Heart left ventricle (tissue), 16 donors: ENCODE measurements at places on chromosomes 4 and X. TPM values are rescaled to one million over a fixed set of nuclear protein-coding genes. Genes with fewer than 3 reads are reported as not detected.

The PNMA3 gene
- 0.16 TPM for total RNA-seq

The CPZ gene
- total RNA-seq, result 0.36 TPM

The VGLL1 gene
- total RNA-seq, result not detected

The MAGEC2 gene
- not detected for total RNA-seq

The CD40LG gene
- not detected for total RNA-seq

The TCEANC gene
- total RNA-seq, result 5.6 TPM

The ZNF718 gene
- 4.0 TPM for total RNA-seq

The PIM2 gene
- total RNA-seq, result 2.3 TPM

The FAM241A gene
- total RNA-seq, result 7.8 TPM

The EXOSC9 gene
- 12.2 TPM for total RNA-seq

The MAGEC3 gene
- total RNA-seq, result not detected

The CDK16 gene
- total RNA-seq, result 140 TPM

DNA sequence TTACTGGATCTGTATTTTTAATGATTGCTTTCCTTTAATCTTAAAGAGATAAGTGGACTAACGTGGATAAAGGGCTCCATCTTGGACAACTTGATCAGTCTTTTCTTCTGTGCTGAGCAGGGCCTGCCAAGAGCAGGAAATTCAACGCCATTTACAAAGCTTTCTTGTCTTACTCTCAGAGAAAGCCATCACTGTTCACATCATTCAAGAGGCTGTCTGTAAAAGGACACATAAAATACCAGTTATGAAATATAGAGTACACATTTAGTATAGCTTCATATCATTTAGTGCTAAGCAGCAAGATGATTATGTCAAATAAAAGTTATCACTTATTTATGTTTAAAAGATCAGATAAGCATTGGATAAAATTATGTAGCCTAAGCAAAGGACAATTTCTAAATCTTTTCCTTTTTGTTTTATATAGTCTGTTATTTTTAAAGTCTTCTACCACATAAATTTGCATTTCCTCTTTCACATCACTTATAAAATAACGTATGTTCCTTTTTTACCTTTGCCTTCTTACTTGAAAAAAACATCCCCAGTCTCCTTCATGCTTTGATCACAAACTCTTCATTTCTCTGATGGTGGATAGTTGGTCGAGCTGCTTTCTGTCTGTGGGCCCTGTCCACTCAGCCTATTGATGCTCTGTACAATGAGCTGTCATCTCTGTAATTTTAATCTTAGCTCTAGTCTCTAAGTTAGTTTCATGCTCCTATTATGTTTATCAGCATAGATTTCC is 2.1 kb upstream of the CCNG2 start:
- peaks cover 10% of the 10 kb centered on the region for H3K36me3 ChIP-seq
- no peak overlapping the region for H3K27ac ChIP-seq
- no peaks in the 10 kb centered on the region for H3K27me3 ChIP-seq
- no peak for DNase-seq

DNA sequence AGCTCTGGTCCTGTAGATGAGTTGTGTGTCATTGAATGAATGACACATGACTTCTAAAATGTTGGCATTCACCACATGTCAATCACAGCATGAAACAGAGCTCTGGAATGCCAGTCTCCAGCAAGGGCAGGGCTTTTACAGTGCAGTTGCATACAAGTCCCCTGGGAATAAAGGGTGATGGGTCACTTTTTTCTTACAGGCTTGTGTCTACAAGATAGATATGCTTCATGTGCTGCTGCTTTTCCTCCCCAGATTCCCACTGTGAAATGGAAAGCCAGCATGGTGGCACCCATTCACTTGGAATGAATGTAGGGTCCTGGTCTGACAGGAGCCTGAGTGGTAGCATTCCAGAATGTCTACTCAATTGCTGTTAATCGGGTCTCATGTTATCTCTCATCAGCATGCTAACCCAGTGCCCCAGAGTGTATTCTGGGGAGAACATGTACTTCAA is 159.1 kb upstream of the KIT start:
- no peak for DNase-seq
- no peaks in the 10 kb centered on the region for H3K27me3 ChIP-seq
- no peaks in the 10 kb centered on the region for H3K36me3 ChIP-seq

DNA sequence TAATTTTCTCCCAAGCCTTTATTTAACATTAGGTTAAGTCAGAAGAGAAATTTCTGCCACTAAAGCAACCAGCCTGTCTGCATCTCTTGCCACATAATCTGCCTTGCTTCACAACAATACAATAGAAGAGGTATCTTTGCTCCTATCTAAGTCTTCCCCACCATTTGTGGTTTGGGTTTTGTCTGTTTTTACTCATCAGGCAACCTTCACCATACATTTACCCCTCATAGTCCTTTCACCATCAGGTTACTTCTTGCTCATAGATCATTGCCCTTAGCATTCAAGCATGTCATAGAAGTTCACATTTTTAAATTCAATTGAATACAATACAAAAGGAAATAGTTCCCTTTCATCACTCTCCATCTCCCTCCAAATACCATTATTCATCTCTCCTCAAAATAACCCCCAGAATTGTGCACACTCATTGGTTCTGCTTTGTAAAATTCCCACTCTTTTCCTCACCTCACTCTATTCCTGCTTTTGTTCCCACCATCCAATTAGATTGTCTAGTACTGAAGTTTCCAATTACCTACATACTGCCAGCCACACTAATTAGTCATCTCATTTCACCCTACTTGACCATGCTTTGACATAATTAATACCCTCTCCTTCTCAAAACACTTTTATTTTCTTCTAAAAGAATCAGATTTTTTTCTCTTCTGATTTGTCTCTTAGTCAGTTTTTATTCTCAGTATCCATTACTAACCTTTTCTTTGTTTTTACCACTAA is 1957.0 kb upstream of the AGA start:
- no peak overlapping the region for H3K4me3 ChIP-seq
- no peak overlapping the region for H3K27ac ChIP-seq
- H3K4me1 ChIP-seq, result no peaks in the 10 kb centered on the region

GRCh38 chrX:43328358-43328946 is 327.6 kb upstream of the MAOA start:
- DNase-seq, result no peak
- no peaks in the 10 kb centered on the region for H3K36me3 ChIP-seq
- H3K4me3 ChIP-seq, result no peak overlapping the region
- H3K27me3 ChIP-seq, result no peaks in the 10 kb centered on the region
- no peaks in the 10 kb centered on the region for H3K4me1 ChIP-seq

GRCh38 chr4:7593646-7594412 is 159.1 kb upstream of the PSAPL1 start:
- peaks cover 3% of the 10 kb centered on the region for H3K4me1 ChIP-seq
- H3K27ac ChIP-seq, result no peak overlapping the region
- no peaks in the 10 kb centered on the region for H3K27me3 ChIP-seq

- H3K27me3 ChIP-seq, result no peaks in the 10 kb centered on the region
- no peaks in the 10 kb centered on the region for H3K36me3 ChIP-seq
- no peak overlapping the region for H3K27ac ChIP-seq
- no peak overlapping the region for H3K4me3 ChIP-seq
- no peaks in the 10 kb centered on the region for H3K4me1 ChIP-seq
These were observed 5.7 kb downstream of the CITED1 start for GRCh38 chrX:72299891-72300630.

DNA sequence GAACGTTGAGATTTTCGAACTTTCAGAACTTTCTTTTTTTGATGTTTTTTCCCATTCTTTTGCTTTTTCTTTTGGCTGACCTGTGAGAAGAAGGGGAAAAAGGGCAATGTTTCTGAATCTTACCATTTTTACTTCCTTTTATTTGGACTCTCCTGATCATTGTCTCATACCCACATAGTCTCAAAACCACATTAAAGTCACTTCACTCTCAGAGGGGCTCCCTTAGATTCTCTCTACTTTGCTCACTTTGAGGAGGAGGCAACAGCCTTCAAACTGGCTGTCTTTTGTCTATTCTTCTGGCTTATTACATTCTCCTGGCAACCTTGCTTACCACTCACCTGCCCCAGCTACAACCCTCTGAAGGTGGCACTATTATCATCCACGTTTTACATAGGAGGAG is 3.7 kb downstream of the CXCL9 start:
- DNase-seq, result no peak
- H3K4me3 ChIP-seq, result no peak overlapping the region
- H3K27me3 ChIP-seq, result no peaks in the 10 kb centered on the region
- H3K27ac ChIP-seq, result peak overlapping the region; percentile 21

- H3K4me1 ChIP-seq, result no peaks in the 10 kb centered on the region
- no peak for DNase-seq
These were observed 259.8 kb downstream of the IQCM start for GRCh38 chr4:149555799-149556198.

DNA sequence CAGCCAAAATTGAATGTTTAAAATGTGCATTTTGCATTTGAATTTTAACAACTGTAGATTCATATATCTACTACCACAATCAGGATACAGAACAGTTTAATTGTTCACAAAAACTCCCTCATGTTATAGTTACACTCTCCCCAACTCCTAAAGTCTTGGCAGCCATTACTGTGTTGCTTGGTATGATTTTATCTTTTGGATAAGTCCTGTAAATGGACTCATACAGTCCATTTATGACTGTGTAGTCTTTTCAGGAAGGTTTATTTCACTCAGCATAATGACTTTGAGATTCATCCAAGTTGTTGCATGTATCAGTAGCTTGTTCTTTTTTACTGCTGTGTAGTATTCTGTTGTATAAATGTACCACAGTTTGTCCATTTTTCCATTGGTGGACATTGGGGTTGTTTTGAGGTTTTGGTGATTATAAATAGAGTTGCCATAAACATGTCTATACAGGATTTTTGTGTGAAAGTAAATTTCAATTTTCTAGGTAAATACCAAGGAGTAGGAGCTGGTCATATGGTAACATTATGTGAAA is 9.9 kb downstream of the FAM193A start:
- peaks cover 5% of the 10 kb centered on the region for H3K36me3 ChIP-seq
- no peaks in the 10 kb centered on the region for H3K27me3 ChIP-seq
- H3K4me3 ChIP-seq, result no peak overlapping the region
- DNase-seq, result no peak
- H3K27ac ChIP-seq, result no peak overlapping the region

- no peak overlapping the region for H3K4me3 ChIP-seq
- no peaks in the 10 kb centered on the region for H3K36me3 ChIP-seq
- no peak for DNase-seq
- no peaks in the 10 kb centered on the region for H3K27me3 ChIP-seq
- peaks cover 10% of the 10 kb centered on the region for H3K4me1 ChIP-seq
These were observed 63.7 kb upstream of the RPL34 start for GRCh38 chr4:108556588-108557200.

- H3K27me3 ChIP-seq, result no peaks in the 10 kb centered on the region
- no peak overlapping the region for H3K27ac ChIP-seq
- DNase-seq, result no peak
- H3K4me3 ChIP-seq, result no peak overlapping the region
- peaks cover 20% of the 10 kb centered on the region for H3K36me3 ChIP-seq
- peaks cover 3% of the 10 kb centered on the region for H3K4me1 ChIP-seq
These were observed 64.8 kb downstream of the CD40LG start for GRCh38 chrX:136712650-136713310.

GRCh38 chr4:98446499-98447375 is 185.6 kb downstream of the RAP1GDS1 start:
- peaks cover 23% of the 10 kb centered on the region for H3K36me3 ChIP-seq
- H3K27me3 ChIP-seq, result no peaks in the 10 kb centered on the region
- no peak for DNase-seq
- H3K27ac ChIP-seq, result no peak overlapping the region

DNA sequence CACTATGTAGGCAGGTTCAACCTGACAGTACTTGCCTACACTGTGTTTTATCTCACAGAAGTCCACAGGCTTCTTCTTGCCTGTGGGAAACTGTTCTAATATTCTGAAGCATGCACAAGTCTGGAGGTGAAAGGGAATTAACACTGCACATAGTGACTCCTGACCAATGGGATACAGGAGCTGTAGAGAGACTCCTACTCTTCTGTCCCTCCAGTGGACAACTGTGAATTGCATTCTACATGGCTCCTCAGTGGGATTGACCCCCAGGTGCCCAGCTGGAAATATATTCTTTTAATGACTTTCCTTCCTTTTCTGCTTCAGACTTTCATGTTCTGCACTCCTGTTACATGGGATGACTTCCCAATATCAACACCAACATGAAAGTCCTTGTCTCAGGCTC is 8.2 kb upstream of the YIPF6 start:
- no peaks in the 10 kb centered on the region for H3K36me3 ChIP-seq
- H3K4me3 ChIP-seq, result no peak overlapping the region
- DNase-seq, result no peak
- H3K4me1 ChIP-seq, result no peaks in the 10 kb centered on the region
- no peaks in the 10 kb centered on the region for H3K27me3 ChIP-seq
- H3K27ac ChIP-seq, result no peak overlapping the region

GRCh38 chrX:133838761-133839676 is 146.4 kb downstream of the GPC3 start:
- no peak for DNase-seq
- no peaks in the 10 kb centered on the region for H3K36me3 ChIP-seq
- H3K27ac ChIP-seq, result no peak overlapping the region
- no peaks in the 10 kb centered on the region for H3K27me3 ChIP-seq

DNA sequence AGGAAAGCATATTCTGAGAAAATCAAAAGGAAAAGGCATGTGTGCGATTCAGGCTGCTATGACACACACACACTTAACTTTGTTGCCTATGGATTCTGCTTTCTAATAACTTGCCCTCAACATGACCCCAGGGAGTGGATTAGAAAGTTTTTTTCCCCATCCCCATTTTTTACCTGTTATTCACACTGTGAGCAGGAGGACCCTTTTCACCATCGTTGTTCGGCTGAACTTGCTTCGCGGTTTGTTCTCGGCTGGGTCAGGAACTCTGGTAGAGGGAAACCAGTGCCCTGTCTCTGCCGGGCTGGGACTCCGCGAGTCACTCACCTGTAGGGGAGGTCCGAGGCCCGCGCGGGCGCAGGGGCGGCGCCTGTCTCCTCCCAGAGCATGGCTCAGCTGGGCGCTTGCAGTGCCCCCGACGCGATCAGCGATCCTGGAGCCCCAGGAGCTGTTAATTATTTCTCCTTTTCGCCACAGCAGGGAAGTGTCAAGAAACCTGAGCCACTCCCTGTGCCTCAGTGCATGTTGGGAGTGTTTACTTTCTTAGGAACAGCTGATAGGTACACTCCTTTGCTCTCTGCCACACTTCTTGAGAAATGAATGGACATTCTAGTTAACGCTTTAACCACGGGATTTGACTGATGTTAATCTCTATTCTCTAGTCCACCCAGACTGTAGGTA is at the start of gene RASSF6:
Gene RASSF6 (minus strand): TSS at position 322 of the 678 bp plus-strand sequence. CDS start 8,641 bp downstream, outside the sequence.
- peaks cover 7% of the 10 kb centered on the region for H3K27me3 ChIP-seq
- no peak within 1 kb of the TSS for H3K27ac ChIP-seq
- H3K36me3 ChIP-seq, result no peaks in the 10 kb centered on the region
- no peak within 1 kb of the TSS for H3K4me3 ChIP-seq
- H3K4me1 ChIP-seq, result no peaks in the 10 kb centered on the region
- DNase-seq, result no peak

- no peaks in the 10 kb centered on the region for H3K27me3 ChIP-seq
- no peaks in the 10 kb centered on the region for H3K36me3 ChIP-seq
- no peak for DNase-seq
- no peak overlapping the region for H3K4me3 ChIP-seq
- H3K27ac ChIP-seq, result no peak overlapping the region
These were observed 151.2 kb downstream of the NAA11 start for GRCh38 chr4:79174490-79175252.

DNA sequence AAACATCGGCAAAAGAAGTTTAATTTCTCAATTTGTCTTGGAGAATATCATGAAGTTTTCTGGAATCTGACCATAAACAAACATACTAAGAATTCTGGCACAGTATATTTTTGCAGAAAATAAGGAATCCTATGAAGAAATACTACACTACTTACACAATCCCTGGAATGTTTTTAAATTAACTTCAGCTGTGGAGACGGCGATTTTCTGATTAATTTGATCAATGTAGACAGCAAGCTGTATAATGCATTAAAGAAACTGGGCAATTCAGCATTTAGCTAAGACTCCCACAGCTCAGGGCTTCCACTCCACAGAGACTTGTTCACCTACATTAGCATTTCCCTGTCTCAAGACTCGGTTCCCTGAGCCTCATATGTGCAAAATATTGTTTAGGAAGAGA is 12.2 kb downstream of the EGFL6 start:
- no peaks in the 10 kb centered on the region for H3K27me3 ChIP-seq
- no peak overlapping the region for H3K4me3 ChIP-seq
- H3K36me3 ChIP-seq, result no peaks in the 10 kb centered on the region
- no peak overlapping the region for H3K27ac ChIP-seq
